ENCODE measurements at places on chromosomes 2 and 18.

GRCh38 chr2:207352978-207353671, 176.6 kb upstream of the CREB1 start:
- DNase-seq, result no peak

DNA sequence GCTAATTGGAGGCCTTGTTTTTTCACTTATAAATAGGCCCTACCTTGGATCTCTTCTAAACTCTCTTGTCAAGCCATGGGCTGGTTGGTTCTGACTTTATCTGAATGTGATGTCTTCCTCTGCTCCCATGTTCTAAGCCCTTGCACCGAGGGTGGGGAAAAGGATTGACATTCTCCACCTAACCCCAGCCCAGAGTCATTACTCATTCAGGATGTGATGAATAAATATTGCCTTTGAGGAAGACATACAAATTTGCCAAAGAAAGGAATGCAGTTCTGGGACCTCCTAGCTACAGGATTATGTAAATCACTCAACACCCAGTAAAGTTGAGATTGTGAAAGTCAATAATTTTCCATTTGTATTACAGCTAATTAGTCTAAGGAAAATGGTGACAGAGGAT, 142.1 kb upstream of the LYPD6 start:
- no peak for DNase-seq

DNA sequence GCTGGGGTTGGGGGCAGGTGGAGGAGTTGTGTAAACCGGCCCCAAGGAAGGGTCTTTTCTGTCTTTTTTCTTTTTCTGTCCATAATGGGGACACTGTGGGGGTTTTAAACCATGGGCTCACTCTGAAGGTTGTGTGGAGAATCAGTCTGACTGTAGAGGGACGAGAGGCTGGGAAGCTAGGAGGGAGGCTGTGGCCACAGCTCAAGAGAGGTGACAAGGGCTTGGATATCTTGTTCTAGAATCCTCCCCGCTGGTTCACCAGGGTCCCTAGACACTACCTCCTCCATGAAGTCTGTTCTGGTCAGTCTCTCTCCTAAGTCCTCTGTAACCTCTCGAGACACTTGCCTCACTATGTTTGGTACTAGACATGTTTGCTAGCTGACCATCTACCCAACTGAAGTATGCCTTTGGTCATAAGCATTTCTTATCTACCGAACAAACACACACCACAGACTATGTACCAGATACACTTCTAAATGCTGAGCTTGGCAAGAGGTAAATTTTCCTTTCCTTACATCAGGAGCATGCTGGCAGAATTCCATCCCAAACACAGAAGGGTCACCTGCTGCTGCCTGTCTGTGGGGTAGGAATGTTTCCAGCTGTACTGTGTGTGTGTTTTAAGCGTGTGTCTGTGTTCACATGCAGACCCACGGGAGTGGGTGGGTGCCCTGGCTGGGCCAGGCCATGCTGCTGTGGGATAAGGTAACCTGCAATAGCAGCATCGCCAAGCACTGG, 69.6 kb upstream of the MGAT4A start:
- DNase-seq, result no peak

- DNase-seq, result no peak
Observed at GRCh38 chr2:174051741-174052583, 86.8 kb upstream of the SP3 start.

- no peak for DNase-seq
Observed at GRCh38 chr2:62309465-62310091, 113.7 kb downstream of the B3GNT2 start.

- DNase-seq, result no peak
Observed at GRCh38 chr2:189609853-189610252, 29.3 kb upstream of the SLC40A1 start.

- DNase-seq, result no peak
Observed at GRCh38 chr2:8064603-8065002, 617.3 kb upstream of the ID2 start.

- DNase-seq, result no peak
Observed at GRCh38 chr18:48997985-48998831, 47.4 kb upstream of the SMAD7 start.

GRCh38 chr2:67641312-67642045, 244.3 kb downstream of the ETAA1 start:
- DNase-seq, result no peak

DNA sequence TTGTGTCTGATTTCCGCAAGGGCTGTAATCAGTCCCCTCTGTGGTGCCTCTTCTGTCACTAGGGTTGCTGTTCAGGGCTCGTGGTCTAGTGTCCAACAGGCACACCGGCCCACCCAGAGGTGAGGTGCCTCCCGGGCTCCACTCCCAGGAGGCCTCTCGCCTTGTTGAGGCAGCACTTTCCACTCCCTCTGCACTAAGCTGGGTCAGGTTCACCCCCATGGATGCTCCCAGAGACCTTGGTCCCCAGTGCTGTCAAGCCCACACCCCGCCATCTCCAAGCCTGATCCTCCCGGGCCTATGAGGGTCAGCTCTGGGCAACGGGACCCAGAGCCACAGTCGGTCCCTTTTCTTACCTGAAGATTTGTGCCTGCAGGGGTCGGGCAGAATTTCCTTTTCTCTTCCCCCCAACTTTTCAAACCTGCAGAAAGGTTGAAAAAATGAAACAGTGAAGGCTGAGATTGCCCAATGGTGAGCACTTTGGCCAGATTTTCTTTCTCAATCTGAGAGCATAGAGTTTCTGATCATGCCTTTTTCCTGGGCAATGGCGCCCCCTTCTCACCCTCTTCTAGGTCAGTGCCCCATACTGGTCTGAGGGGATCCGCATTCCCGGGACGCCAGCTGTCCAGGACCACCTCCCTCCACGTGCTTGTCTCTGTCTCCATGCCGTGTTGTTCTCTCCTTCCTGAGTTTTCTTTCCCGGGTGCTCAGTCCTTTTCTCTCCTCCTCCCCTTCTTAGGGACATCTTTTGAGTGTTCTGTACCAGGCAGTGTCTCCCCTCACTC, 148.0 kb downstream of the ASB1 start:
- no peak for DNase-seq

DNA sequence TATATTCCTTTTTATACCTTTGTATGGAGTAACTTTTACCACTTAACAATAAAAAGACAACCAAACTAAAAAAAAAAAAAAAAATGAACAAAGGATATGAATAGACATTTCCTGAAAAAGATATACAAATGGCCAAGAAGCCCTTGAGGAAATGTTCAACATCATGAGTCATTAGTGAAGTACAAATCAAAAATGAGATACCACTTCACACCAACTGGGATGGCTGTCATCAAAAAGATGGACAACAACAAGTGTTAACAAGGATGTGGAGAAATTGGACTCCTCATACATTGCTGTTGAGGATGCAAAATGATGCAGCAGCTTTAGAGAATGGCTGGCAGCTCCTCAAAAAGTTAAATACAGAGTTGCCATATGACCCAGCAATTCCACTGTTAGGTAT, 22.6 kb upstream of the SCYGR2 start:
- no peak for DNase-seq

DNA sequence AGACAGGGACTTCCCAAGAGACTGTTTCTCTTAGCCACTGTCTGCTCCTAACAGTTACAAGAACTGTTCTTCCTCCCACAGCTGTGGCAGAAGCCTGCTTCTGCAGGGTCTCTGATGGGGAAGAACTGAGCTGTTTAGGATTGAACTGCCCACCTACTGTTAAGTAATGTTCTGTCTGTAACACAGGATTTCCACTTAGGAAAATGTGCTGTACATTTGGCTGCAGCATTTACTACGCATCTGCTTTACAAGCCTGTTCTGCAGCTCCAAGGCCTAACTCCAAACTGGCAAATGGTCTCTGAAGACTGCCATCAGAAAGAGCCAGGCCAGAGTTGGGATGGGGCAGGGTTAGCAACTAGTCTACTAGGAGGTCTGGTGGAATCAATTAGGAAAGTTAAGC, 87.8 kb upstream of the UPP2 start:
- DNase-seq, result no peak

GRCh38 chr2:225402210-225402776, 2.8 kb downstream of the NYAP2 start:
- no peak for DNase-seq

DNA sequence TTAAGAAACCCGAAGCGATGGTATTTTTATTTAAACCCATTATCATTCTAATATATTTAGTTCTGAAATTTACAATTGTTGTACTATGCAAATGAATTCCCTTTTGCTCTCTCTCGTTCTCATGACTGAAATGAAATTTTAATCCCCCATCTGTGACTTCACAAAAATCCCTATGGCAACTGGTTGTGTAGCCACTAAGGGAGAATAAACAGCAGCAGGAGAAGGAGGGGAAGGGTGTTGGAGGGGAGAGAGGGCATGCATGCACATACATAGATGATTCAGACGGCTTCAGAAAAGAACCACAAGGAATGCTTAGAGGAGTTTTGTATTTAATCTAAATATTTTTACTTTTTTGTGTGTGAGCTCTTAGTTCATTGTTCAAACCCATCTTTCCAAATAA, 36.8 kb downstream of the CPS1 start:
- DNase-seq, result no peak

DNA sequence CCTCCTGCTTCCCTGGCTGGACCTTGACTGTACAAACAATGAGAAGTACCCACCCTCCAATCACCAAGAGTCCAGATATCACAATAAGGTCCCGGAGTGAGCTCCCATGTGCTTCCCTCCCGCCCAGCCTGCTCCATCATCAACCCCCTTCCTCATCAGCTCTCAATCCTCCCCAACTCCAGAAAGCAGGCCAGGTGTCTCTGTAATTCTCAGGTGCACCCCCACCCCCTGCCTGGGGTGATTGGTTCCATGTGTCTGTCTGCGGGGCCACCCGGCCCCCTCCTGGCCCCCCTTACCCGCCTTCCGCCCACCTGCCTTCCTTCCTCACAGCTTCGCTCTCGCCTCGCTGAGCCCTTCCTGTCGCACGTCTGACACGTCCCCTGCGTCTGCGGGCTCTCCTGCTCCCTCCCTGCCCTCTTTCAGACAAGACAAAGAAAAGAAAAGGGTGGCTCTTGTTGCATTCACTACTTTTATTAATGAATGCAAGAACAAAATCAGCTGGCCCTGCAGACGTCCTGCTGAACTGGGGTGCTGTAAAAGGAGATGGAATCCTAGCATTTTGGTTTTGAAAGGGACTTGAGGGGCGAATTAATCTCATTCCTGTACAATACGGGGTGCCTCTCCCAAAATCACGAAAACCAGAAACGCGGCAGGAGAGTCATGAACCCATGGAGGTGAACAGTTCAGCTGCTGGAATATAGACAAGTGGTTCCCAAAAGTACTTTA, 26.5 kb upstream of the IGFBP2 start:
- no peak for DNase-seq

DNA sequence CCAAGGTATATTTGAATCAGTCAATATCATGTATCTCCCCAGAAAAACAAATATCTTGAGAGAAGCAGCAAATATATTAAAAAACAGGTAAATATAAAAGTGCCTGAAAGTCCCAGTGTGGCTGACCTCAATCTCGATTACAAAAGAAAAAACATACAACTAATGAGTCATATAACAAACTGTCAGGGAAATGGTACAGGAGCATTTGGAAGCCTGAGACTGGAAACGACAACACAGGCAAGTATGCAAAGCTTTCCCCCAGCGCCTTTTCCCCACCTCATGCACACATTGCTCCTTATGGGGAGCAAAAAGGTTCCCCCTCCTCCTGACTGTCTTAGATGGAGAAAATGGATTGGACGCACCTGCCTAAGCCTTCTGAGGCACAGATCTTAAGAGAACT, 230.7 kb downstream of the TMX3 start:
- no peak for DNase-seq

DNA sequence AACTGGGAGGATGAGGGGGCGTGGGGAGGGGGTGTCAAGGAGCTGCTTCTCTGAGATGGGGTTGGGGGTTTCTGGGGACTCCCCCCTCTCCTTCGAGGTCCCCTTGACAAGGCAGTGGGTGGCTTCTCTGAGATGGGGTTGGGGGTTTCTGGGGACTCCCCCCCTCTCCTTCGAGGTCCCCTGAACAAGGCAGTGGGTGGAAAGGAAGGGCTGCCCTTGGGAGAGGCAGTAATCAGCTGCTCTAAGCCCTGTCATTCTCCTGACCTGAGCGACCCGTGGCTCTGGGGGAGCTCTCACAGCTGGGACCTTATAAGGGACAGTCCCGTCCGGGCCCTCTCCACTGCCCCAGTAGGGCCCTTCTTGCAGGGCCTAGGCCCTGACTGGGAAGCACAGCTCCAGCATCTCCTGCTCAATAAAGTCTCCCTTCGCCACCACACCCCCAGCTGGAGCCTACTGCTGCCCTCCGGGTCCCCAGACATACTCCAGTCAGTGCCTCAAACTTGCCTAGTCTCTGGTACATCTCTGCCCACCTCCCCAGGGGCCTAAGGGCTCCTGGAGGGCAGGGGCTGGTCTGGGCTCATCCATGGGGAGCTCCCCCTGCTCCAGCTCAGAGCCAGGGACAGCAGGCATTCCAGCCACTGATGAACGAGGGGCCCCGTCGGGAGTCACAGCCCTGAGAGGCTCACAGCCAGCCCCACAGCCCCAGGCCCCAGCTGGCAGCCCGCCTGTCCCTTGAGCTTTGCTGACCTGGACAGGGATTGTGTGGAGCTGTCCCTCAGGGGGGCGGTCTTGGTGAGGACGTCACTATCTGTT, 2.8 kb downstream of the GAREM2 start:
- DNase-seq, result peak; percentile 39

DNA sequence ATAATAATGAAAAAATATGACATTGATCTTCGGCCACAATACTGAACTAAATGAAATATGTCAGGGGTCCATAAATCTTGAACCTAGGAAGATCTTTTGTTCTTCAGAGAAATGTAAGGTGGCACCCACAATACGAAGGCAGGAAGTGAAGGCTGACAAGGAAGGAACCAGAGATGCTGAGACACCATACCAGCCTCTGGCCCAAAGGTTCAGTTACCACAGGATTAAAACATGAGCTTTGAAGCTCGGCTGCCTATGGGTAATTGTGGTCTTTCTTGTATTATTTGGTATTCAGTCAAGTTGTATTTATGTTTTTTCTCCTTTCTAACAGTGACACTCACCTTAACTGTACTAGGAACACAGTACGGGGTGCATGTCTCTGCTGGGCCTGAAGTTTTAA, 448.8 kb upstream of the SETBP1 start:
- DNase-seq, result no peak

DNA sequence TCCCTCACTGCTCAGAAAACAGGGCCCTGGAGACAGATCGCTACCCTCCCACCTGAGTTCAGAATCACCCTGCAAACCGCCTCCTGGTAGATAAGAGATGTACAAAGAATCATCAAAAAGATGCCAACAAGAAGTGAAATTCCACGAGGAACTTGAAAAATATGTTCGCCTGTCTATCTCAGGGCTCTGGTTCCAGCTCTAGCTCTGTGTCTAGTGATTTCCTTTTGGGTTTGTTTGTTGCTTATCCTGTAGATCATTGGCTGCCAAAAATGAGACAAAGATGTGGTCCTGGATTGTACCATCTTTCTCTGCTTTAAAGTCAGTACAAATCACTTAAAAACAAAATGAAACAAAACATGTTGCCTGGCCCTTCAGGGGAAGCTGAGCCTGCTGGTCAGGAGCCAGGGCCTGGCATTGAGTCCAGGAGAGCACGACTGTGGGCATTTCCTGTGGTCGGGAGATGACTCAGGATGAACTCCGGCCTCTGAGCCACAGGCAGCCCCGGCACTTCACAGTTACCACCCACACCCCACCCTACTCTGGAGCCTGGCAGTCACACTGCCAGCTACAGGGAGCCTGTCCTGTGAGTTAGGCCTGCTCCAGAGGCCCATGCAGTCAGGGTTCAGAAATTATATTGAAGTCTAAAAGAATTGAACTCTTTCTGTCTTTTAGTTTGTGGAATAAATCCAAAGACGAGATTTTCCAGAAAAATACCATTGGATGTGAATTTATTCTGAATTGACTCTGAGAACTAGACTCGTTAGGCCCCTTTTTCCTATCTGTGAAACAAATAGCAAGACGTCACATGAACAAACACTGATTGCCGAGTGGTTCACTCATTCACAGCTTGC, 8.0 kb upstream of the ITGB6 start:
- peak; percentile 76 for DNase-seq

GRCh38 chr2:31232586-31232985, 1.4 kb upstream of the EHD3 start:
- DNase-seq, result no peak
